Thoracic aorta endothelial cell (primary cell): ENCODE measurements at places on chromosomes 4 and X. TPM values are rescaled to one million over a fixed set of nuclear protein-coding genes. Genes with fewer than 3 reads are reported as not detected.

The PHKA1 gene
- 8.0 and 14.3 TPM in 2 replicates for total RNA-seq

The GPC3 gene
- total RNA-seq, result not detected in 2 replicates

The ETDA gene
- total RNA-seq, result not detected in 2 replicates

The RAI2 gene
- total RNA-seq, result 0.65 and 0.80 TPM in 2 replicates

The AADAT gene
- total RNA-seq, result 0.93 and 1.2 TPM in 2 replicates

The CTAG1B gene
- not detected in 2 replicates for total RNA-seq

The FAM184B gene
- total RNA-seq, result under 0.01 TPM in 1 of 2 replicates, not detected in the other

The NUP62CL gene
- 0.40 and 1.1 TPM in 2 replicates for total RNA-seq

The DRD5 gene
- total RNA-seq, result not detected in 2 replicates

The SPACA5 gene
- total RNA-seq, result not detected in 2 replicates

The ARMCX1 gene
- total RNA-seq, result 26.6 and 27.8 TPM in 2 replicates

The GLOD5 gene
- total RNA-seq, result not detected in 2 replicates

The LNX1 gene
- 1.8 and 3.7 TPM in 2 replicates for total RNA-seq

The GABRE gene
- 9.6 and 11.8 TPM in 2 replicates for total RNA-seq

The NDNF gene
- not detected in 2 replicates for total RNA-seq
